GM23338 (cell line): ENCODE measurements at places on chromosomes 2 and 18.

- DNase-seq, result no peak
Observed at GRCh38 chr2:71462641-71463341, 9.4 kb downstream of the DYSF start.

DNA sequence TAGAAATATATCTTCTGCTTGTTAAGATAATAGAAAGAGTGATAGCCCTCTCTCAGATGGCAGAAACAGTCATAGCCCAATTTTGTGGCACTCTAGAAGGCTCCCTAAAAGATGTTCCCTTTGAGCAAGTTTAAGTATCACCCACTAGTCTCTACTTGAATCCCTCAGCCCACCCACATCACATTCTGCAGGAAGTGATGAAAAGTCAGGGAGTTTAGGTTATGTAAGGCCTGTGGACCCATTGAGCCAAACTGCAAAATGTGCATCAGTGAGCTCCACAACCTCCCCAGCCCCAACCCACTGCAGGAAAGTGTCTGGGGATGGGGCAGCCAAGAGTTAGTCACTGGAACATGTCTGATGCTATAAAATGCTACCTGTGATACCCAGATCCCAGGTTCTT lies 25.6 kb downstream of the ANKRD44 start:
- no peak for DNase-seq

DNA sequence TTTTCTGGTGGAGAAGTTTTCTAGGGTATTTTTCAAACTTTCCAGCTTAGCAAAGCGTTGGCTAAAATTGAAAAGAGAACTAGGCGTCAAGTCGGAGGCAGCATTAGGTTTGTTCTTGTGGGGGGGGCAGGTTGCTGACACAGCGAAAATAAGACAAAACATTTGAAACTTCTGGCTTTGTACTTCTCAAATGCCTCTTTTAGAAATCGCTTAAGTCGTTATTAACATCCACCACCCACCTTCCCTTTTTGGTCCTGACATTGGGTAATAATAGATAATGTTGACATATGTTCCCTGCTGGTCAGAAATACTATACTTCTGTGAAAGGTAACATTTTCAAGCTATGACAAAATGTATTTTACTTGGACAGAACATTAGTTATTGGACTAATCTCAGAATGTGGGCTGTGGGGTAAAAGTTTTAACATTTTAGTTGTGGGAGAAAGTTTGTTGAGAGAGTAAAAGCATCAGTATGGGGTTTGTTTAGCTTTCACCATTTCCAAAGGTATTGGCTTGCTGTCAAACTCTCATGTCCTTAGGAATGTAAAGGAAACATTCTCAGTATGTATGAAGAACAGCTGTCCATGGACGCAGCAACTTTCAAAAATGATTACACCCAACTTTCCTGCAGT lies 88.1 kb upstream of the ZEB2 start:
- no peak for DNase-seq

- DNase-seq, result no peak
Observed at GRCh38 chr2:189016311-189016861, 42.2 kb downstream of the COL3A1 start.

DNA sequence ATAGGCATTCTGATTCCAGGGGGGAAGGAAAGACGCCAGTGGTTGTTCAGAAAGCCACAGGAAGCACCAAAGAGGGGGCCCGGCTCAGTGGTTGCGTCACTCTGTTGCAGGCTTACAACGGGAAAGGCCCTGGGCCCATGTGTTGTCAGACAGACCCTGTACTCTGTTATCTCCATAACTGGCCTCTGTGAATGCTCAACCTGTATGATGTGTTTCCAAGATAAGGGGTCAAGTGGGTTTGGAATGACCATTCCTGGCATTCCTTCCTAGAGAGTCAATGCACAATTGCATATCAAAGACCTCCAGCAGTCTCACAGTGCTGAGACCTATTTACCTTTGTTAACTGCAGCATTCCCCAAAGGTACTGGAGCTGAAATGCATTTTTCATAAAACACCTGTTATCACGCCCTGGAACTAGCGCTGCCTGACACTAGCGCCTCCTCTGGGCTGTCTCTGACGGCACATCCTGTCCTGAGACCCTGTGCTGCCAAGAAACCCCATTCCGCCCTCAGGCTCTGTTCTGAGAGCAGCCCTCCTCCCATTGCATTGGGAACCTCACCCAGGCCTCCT lies 13.2 kb upstream of the LRRFIP1 start:
- peak; percentile 92 for DNase-seq

GRCh38 chr2:106010818-106011355 lies 183.2 kb downstream of the UXS1 start:
- no peak for DNase-seq

DNA sequence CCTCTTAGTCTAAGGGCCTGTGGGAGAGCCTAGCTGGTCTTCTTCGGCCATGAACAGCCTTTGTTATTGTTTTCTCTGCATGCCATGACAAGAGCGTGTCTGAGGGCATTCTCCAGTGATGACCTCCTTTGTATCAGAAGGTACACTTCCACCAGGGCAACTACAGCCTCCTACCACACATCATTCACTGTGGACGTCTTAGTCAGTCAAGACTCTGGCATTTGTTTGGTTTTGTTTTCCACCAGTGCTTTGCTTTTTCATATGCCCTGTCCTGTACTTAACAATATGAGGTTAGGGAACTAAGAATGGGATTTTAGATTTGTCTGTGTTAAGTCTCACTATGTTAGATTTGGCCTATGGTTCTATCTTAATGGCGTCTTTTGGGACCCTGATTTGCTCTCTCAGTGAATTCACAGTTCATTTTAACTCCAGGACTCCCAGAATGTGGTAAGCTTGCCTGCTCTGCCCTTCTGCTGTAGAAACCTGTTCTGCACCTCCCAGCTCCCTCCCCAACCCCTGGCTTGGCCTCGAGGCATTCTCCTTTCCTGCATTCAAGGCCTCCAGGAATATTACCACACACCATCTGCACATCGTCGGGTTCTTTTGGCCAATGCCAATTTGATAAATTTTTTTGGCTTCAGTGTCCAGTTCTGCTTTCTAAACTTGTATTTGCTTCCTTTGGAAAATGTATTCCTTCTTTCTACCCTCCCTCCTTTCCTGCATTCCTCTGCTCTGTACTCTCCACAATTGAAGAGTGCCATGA lies 42.8 kb upstream of the IL1R1 start:
- DNase-seq, result no peak

DNA sequence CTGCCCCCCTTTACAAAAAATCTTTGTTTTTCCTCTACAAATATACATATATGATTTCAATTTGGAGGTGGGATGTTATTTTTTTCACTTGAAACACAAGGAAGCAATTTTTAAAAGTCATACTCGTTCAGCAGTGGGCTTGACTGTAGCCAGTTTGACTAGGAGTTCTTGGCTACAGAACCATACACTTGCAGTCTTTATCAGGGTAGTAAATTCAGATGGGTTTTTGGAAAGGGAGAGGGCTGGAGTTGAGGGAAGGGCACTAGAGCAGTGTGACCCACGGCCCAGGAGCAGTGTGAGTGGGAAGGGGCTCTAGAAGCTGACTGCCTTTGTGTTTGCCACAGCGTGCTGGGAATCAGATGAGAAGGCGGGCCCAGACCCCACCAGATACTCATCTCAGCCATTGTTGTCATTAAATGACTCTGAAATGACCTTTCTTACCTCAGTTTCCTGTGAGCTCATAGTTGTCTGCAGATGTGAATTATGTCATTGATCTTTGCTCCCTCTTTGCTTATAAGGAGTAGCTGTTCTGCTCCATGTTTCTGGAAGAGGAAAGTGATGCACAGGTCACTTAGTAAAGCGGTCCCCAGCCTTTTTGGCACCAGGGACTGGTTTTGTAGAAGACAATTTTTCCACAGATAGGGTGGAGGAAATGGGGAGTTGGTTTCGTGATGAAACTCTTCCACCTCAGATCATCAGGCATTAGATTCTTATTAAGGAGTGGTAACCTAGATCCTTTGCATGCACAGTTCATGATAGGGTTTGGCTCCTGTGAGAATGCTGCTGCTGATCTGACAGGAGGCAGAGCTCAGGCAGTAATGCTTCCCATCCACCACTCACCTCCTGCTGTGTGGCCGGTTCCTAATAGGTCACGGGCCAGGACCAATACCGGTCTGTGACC lies 116.8 kb downstream of the SPTBN1 start:
- DNase-seq, result no peak
